ENCODE measurements at places on chromosomes 16 and 17.

GRCh38 chr16:87571868-87572244, 30.5 kb upstream of the JPH3 start:
- no peak for DNase-seq

DNA sequence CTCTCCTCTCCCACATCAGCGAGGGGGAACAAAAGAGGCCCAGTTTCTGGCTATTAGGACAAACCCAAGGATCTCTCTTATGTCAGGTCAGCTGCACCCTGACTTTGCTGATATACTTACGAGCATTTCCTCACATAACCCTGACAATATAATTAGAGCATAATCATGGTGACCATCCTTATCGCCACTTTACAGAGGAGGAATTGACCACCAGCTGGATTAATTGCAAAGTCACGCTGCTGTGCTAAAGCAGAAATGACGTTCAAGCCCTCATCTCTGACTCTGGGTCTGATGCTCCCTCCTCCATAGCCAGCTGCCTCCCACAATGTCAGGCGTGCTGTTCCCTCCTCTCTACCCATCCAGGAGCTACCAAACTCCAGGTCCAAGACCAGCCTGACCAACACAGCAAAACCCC, 42.6 kb downstream of the TRARG1 start:
- DNase-seq = no peak

GRCh38 chr17:45018848-45019711, 32.4 kb downstream of the DCAKD start:
- DNase-seq = peak; percentile 69

DNA sequence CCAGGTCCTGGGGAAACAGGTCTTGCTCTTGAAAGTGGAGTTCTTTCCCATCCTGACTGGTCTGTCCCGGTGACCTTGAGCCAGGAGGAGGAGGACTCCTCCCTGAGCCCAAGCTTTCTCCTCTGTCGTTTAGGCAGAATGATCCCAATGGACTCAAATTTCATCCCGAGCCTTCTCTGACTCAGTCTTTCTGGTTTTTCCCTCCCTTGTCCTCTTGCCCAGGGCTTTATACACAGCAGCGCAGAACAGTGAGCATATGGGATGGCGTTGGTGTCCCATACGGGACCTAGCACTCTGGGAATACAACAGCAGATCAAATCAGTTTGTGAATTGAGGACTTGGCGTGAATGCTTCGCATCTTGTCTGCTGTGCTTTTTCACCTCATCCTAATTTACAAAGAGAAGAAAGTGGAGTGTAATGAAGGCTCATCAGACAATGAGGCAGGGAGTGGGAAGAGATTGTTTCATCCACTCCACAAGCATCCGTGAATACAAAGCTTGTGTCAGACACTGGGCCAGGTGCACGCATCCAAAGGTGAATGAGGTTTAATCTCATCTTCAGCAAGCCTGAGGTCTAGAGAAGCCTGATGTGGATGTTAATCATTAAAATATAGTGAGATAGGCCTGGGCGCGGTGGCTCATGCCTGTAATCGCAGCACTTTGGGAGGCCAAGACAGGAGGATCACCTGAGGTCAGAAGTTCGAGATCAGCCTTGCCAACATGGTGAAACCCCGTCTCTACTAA, 1.1 kb upstream of the XYLT1 start:
- DNase-seq = no peak

DNA sequence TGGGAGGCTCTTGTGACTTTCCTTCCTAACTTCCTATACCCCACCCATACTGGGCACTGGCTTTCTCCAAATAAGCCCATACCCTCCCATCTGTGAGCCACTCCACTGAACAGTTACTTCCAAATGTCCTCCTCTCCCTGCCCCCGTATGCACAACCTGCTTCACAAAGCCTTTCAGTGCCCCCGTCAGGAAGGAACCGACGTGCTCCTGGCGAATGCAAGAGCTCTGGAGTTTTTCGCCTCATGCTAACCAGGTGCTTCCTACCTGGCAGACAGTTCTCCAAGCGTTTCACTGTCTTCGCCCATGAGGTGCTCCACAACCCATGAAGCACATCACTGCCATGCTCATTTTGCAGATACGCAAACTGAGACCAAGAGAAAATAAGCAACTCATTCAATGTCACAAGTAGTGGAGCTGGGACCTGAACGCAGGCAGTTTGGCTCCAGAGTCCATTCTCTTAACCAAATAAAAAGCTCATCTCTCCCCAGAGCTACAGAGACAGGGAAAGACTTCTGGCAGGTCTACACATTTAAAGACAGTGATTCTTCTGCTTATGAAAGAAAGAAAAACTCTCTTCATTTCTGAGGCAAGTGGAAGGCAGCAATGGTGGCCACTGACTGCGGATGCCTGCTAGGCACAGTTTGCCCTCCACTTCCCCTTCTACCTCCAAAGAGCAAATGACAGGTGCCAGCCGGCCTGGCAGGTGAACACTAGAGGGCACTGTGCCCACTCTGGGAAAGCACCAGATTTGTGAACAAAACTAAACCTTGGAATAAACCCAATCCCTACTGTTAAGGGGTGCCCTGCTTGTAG, 23.8 kb downstream of the SPHK1 start:
- DNase-seq = peak; percentile 36

- DNase-seq = no peak
Measured at GRCh38 chr17:82134101-82134500, 36.1 kb upstream of the FASN start.

- no peak for DNase-seq
Measured at GRCh38 chr16:16136588-16136987, 86.7 kb downstream of the ABCC6 start.

DNA sequence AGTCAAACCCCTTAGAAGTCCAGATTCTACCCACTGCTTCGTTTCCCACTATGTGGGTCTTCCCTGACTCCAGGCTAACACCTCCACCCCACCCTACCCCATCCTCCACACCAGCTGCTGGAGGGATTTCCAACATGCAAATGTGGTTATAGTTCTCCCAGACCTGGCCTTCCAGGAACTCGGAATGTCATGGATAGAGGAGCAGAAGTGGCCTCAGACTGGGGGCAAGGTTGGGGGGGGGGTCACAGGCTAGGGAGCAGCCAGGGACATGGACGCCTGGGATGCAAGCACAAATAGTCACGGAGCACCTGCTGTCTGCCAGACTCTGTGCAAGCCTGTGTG, 2.0 kb downstream of the CAMKK1 start:
- DNase-seq = no peak

DNA sequence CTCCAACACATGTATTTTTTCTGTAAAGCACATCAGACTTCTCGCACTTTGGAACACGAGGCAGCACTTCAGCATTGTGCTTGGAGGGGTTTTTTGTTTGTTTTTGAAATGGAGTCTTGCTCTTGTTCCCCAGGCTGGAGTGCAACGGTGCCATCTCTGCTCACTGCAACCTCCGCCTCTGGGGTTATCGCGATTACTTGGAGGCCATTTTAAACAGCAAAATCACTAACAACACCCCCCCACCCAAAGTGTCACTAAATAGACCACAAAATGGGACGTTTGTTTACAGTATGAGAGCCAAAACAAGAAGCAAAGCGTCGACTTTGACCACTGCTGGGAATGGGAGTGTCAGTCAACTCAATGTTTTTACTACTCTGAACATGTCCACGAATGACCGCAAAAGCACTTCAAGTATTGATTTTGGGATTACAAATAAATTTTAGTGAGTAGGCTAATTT, 9.0 kb upstream of the C16orf87 start:
- no peak for DNase-seq

- no peak for DNase-seq
Measured at GRCh38 chr17:48487221-48487620, 43.6 kb downstream of the HOXB1 start.

- no peak for DNase-seq
Measured at GRCh38 chr17:17048106-17048505, 5.8 kb downstream of the MPRIP start.

DNA sequence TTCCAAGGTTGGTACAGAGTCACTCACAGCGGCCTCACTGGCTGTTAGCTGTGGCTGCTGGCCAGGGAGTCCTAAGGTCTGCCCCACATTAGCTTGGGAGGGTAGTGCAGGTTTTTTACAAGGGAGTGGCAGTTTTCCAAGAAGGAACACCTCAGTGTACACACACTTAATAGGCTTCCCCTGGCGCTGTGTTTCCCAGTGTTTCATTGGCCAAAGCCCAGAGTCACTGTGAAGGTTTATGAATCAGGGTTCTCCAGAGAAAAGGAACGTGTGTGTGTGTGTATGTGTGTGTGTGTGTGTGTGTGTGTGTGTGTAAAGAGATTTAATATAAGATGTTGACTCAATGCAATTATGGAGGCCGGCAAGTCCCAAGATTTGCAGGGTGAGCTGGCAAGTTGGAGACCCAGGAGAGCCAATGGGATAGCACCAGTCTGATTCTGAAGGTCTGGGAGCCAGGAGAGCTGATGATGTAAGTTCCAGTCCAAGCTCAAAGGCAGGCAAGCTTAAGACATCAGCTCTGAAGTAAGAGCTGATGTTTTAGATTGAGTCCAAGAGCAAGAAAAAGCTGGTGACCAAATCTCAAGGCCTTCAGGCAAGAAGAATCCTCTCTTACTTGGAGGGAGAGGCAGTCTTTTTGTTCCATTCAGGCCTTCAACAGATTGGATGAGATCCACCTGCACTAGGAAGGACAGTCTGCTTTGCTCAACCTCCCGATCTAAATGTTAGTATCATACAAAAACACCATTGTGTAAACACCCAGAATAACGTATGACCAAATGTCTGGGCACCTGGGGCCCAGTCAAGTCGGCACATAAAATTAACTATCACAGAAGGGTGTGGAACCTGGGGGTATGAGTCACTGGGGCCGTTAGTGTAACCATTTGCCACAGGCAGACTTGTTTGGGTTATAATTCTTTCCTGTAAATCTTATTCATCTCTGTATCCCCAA, 206.8 kb downstream of the PRKCA start:
- DNase-seq = no peak

DNA sequence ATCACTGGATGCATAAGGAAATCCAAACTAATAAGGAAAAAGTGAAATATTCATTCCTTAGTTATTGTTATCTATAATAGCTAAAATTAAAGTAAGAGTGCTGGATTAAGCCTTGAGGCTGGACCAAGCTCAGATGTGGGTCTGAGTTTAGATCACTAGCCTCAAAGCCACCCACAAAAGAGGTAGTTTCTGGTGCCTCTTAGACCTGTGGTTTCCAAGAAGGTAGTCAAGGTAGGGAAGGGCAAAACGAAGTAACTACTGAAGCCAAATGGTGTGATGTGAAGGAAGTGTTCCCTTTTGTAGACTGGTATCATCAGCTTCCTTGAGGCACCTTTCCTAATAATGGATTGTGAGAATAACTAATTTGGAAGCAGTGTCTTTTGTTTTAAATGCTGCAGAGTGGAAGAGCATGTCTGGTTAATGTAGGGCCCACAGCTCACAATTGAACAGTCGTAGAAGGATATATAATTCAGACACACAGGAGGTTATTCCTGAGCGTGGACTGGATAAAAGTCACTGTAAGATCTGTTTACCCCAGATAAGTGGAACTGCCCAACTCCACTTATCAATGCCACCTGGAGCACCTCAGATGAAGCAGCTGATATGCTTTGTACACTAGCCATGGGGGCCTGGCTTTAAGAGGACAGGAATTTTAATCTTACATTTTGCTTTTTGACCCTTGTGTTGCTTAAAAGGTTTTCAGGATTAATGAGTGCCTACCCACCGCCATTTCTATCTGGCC, 31.7 kb upstream of the LCMT1 start:
- no peak for DNase-seq

DNA sequence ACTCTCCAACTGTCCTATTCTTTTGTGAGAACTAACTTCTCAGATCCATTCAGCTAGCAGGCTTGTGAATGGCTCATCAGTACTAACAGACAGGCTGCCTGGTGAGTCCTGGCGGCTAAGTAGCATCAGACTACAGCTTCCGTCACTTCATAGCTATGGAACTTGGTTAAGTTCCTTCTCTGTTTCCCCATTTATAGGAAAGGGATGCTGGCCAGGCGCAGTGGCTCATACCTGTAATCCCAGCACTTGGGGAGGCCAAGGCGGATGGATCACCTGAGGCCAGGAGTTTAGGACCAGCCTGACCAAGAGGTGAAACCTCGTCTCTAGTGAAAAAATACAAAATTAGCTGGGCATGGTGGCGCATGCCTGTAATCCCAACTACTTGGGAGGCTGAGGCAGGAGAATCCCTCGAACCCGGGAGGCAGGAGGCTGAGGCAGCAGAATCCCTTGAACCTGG, 49.9 kb upstream of the TANGO6 start:
- DNase-seq = no peak

GRCh38 chr16:29915590-29916247, 10.3 kb downstream of the KCTD13 start:
- no peak for DNase-seq

- DNase-seq = no peak
Measured at GRCh38 chr16:77406680-77407079, 28.2 kb downstream of the ADAMTS18 start.

DNA sequence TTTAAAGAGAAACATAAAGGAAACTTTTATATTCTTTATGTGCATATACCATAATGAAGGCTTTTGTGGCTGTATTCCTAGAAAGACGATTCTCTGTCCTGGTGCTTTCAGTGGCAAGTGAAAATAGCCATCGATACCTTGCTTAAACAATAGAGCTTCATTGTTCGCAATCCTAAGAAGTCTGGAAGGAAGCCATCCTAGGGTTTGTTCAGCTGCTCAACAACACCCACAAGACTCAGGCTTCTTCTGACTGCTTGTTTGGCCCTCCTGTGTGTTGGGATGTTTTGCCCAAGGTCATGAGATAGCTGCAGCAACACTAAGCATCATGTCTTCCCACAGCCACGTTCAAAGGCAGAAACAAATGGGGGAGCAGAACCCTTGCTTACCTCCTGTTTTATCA, 36.1 kb upstream of the COX10 start:
- DNase-seq = no peak

GRCh38 chr17:77478899-77479298, 338.1 kb downstream of the SEC14L1 start:
- DNase-seq = no peak
